ENCODE measurements at places on chromosomes 12 and 14.

- no peak for DNase-seq
These were observed 72.7 kb downstream of the DYRK2 start for GRCh38 chr12:67721248-67721647.

DNA sequence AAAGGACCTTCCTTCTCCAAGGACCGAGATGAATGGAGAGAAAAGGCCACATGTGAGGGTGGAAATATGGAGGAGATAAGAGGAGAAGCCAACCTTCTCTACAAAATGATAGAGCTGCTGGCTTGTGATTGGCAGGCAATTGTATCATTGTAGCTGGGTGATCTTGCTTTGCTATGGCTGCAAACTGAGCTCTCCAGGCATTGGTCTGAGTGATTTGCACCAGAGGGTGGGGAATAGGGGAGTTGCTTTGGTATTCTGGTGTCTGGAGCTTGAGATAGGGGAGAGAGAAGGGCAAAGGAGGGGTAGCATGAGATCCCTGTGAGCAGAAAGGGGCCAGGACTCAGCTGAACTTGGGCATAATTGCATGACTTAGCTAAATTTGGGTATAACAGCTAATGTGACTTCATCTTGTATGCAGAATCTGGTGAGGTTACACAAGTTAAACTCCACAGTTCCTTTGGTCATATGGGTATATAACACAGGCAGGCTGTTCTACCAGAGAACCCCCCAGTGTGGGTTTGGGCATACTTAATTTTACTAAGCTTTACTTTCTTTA lies 72.0 kb downstream of the FOS start:
- DNase-seq, result no peak

GRCh38 chr14:93707475-93707874 lies 80.8 kb downstream of the PRIMA1 start:
- DNase-seq, result no peak

DNA sequence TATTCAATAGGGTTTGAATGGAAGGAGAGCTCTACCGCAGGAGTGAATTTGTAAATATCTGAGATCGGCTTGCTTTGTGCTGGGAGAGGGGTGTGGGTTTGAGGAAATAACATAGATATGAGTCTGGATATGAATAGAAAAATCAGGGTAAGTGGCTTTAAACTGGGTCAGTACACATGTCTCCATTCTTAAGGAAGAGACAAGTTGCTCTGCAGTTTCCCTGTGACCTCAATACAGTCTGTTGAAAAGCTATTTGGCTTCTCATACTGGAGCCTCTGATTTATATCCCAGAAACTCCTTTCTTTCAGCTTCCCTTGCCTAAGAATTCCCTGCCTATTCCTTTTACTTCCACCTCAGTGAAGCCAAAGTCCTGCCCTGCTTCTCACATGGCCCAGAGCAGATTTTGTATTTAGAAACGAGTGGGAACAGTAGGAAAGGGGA lies 153.5 kb upstream of the ATF7IP start:
- DNase-seq, result no peak

- DNase-seq, result no peak
These were observed 120.7 kb upstream of the SLC38A2 start for GRCh38 chr12:46493150-46493833.

DNA sequence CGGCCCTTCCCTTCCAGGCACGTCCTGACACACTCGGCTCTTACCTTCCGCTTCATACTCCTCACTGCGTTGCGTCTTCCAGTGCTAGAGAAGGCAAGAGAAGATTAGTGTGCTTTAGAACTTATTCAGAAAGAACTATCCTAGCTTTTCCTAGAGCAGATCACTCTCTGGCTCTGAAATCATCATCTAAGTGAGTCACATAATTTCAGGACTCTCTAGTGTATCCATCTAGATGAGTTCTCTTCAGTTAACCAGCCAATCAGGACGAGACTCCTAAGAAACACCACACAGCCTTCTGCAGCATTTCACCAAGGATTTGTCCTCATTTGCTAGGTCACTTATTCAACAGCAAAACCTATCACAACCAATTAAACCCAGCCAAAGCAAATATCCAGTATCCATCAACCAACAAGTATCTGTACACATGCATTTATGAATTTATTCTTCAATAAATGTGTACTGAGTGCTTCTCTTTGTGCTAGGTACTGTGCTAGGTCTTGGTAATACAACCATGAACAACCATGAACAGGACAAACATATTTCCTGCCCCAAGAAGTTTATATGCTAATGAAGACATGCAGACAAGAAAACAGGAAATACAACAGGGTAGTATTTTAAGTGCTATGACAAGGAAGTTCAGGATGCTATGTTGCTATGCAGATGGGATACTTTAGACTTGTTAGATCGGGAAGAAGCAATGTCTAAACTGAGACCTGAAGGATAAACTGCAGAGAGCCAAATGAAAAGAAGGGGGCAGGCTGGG lies 52.1 kb downstream of the NIN start:
- DNase-seq, result no peak

DNA sequence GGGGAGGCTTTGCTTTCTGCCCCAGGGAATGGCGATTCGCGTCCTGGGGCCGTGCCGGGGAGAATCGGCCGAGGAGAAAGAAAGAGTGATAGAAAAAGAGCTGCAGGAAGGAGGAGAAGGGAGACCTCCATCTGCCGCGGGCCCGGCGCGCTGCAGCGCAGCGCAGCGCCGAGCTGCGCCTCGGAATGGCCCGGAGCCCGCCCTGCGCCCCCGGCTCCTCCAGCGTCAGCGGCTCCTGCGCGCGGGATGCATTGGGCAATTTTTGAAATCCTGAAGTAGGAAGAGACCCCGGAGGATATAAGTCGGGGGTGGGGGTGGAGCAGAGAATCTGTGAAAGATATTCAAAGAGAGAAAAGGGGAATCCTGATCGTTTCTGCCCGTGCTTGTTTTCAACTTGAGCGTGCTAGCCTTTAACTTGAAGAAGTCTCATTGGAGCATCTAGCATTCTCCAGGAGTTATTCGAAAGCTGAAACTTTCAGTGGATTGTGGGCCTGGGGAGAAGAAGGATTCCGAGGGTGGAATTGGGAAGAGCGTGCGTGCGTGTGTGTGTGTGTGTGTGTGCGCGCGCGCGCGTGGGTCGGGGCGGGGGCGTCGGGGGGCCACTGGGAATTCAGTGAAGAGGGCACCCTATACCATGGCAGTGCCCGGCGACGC lies 441 bp downstream of the PDE3A start:
- no peak for DNase-seq
